ENCODE measurements at places on chromosomes 6 and 20. TPM values are rescaled to one million over a fixed set of nuclear protein-coding genes. Genes with fewer than 3 reads are reported as not detected.

Gene BEND3
- 0.51 TPM for polyA plus RNA-seq

Gene HTR1E
- not detected for polyA plus RNA-seq

Gene PTCRA
- polyA plus RNA-seq: not detected

Gene EYA2
- 0.80 TPM for polyA plus RNA-seq

Gene ENPP1
- 2.3 TPM for polyA plus RNA-seq

Gene HLA-DRB5
- 3.0 TPM for polyA plus RNA-seq

Gene LY6G5B
- 3.6 TPM for polyA plus RNA-seq

Gene RAET1G
- not detected for polyA plus RNA-seq

Gene LAMA5
- 358 TPM for polyA plus RNA-seq

Gene LKAAEAR1
- polyA plus RNA-seq: not detected

Gene HDGFL1
- polyA plus RNA-seq: not detected

Gene TBXT
- not detected for polyA plus RNA-seq

Gene ZC2HC1B
- not detected for polyA plus RNA-seq

Gene PRKN
- 8.3 TPM for polyA plus RNA-seq

DNA sequence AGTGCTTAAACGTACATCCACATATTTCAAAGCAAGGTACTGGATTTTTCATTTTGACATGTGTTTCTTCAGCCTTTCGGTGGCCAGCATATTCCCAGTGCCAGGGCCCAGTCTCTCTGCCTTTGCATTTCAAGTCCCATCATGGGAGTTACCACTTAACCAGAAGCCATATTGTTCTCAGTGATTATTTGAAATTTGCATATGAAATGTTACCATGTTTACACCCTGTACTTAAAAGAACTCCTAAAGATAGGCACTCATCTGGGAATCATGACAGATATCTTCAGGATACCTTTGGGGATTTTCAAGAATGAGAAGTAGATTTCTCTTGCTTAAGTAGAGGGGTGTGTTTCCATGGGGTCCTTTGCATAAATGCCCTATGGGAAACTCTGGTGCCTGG is 367.5 kb downstream of the NRN1 start:
- DNase-seq: no peak

DNA sequence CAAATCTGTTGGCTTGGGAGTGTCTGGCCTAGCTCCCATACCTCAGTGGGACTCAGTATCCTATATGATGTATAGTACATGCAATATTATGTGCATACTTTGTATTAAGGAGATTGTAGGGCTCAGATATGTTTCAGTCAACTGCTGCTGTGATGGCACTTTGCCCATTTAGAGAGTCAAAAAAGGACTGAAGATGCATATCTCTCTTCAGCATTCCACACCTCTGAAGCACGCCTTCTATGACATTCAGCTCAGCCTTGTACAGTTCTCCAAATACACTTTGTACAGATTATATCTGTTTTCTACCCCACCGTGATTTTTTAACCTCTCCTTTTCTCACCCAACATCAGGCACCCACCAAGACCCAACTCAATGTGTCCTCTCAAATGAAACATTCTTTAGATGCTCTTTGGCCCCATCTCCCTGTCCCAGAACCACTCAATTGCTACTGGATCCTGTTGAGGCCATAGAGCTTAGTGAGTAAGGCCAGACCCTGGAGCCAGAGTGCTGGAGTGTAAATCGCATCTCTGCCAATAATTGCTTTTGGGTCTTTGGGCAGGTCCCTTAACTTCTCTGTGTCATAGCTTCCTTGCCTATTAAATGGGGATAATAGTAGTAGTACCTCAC is 15.6 kb downstream of the ENPP1 start:
- DNase-seq: no peak

- no peak for DNase-seq
Observed at GRCh38 chr6:165439928-165440554, 130.6 kb upstream of the C6orf118 start.

GRCh38 chr20:59571551-59572314 is 32.6 kb upstream of the PHACTR3 start:
- DNase-seq: peak; percentile 66

GRCh38 chr6:31829633-31830283 is 2.2 kb downstream of the HSPA1B start:
- DNase-seq: no peak

- DNase-seq: no peak
Observed at GRCh38 chr6:6176586-6177228, 143.8 kb downstream of the F13A1 start.

DNA sequence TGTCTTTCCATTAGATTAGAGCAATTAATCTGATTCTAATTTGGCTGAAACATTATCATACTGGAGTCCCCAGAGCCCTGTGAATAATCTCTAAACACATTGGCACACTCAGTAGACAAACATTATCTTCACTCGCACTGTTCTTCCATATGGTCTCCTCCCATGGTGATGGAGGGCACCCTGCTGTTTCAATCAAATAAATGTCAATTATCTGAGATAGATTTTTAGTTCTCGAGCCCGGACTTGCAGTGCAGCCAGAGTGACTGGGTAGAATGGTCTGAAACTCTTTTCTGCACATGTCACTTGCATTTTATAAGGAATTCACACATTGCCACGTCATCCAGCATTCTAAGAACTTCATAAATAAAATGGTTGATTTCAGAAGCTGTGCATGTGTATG is 90.6 kb upstream of the MAP3K7 start:
- DNase-seq: no peak

DNA sequence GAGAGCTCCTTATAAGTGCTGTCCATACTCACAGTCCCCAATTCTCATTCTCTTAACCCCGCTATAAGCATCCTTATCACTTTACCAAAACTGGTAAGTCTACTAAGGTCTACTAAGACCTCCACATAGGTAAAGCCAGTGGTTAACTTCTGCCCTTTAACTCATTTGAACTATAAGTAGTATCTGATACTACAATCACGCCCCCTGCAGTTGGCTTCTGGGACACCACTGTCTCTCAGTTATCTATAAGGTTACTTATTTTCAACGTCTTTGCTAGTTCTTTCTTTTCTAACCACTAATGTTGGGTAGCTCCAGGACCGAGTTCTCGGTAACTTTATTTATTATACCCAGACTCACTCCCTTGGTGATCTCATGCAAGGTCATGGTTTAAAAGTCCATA is 142.6 kb downstream of the ARHGAP18 start:
- DNase-seq: no peak

GRCh38 chr20:62741191-62741691 is 32.6 kb downstream of the NTSR1 start:
- peak; percentile 4 for DNase-seq

- no peak for DNase-seq
Observed at GRCh38 chr20:24823176-24823784, 125.8 kb upstream of the CST7 start.

DNA sequence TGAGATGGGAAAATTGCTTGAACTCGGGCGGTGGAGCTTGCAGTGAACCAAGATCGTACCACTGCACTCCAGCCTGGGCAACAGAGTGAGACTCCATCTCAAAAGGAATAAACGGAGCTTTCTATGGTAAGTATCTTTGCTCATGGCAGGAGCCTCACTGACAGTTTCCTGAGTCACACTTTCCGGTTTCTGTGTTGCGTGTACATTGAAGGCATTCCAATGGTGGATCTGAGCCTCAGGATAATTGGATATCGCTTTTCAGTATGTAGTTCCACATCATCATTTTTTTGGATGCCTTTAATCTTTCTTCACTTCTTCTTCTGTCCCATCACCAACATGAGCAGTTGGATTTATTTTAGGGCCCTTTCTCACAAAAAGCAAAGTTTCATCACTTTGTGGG is 28.6 kb upstream of the GTSF1L start:
- no peak for DNase-seq

- DNase-seq: no peak
Observed at GRCh38 chr20:50624351-50625016, 66.9 kb downstream of the RIPOR3 start.

GRCh38 chr6:15145821-15146220 is 100.0 kb upstream of the JARID2 start:
- DNase-seq: no peak

- DNase-seq: no peak
Observed at GRCh38 chr6:152948150-152948768, 34.6 kb downstream of the FBXO5 start.

DNA sequence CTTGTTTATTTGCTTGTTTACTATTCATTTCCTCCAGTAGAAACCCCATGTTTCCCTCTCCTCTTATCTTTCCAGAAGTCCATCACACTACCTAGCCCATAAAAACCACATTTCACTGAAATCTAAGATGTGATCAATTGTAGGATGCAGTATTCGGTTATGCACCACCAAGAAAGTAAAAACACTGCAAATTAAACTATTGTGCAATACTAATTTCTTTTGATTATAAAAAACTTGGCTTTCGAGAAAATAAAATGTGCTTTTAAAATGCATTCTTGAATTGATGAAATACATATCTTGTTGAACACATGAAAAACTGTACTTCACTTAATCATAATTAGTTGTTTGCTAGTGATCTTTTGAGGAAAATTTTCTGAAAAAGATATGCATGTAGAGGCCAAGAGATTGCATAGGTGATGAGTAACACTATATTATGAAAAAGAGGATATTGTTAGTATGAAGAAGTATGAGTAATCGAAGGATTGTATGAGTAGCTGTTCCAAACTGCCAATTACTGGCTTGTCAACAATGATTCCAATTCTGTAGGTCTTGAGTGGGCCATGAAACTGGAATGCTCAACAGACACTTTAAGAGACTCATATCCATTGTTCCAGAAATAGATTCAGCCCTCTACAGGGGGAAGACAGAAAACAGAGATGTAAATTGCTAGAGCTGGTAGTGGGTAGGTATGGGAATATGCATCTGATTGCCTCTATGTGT is 79.7 kb downstream of the RNF217 start:
- DNase-seq: no peak

GRCh38 chr20:3616250-3616649 is 46.9 kb downstream of the GFRA4 start:
- peak; percentile 29 for DNase-seq

GRCh38 chr6:106145741-106146227 is 59.6 kb downstream of the PRDM1 start:
- DNase-seq: no peak

GRCh38 chr6:168683621-168684020 is 242.6 kb downstream of the SMOC2 start:
- DNase-seq: no peak

GRCh38 chr6:41579088-41579610 is 33.0 kb downstream of the FOXP4 start:
- no peak for DNase-seq

- no peak for DNase-seq
Observed at GRCh38 chr6:71675386-71675785, 211.0 kb upstream of the RIMS1 start.

DNA sequence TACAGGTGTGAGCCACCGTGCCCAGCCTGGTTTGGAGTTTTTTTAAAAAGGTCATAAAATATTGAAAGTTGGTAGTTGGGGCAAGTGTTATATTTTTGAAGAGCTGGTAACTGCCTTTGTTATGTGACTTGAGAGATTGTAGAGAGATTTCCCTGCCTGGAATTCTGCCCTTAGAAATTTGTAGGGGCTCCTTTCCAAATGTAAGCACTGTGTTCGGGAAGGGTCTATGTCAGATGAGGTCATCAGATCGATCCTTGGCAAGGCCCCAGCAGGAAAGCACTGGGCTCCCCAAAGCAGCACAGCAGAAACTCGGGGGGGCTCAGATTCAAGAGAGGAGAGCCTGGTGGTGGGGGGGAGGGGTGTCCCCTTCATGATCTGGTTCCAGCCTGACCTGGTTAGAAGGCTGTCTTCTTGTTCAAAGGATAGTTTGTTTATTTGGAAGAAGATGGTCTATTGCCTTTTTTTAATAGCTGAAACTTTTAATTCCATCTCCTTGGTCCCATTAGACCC is 220.2 kb downstream of the UST start:
- DNase-seq: no peak

DNA sequence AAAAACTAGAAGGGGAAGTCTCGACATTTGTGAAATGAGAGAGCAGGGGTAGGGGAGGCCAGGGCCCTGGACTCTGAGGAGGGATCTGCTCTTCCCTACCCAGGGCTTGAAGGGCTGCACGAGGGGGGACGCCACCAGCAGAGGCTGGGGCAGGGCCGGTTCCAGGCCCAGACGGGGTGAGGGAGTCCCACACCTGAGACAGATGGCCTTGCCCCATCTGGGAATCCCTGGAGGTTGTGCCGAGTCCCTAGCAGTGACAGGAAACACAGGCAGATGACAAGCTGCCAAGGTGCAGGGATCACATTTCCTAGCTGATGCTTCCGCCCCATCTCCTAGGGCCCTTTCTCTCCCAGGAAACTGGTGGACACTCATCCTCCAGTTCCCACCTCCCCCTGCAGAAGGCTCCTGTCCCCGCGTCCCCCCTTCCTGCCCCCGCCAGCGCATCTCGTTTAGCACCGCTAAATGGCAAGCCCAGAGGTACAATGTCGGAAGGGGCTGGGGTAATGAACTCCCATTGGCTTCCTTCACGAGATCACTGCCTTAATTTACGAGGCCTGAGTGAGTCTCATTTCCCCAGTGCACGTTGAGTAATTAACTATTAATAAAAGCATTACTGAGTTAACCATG is 35.2 kb upstream of the CDH22 start:
- no peak for DNase-seq

GRCh38 chr20:20491784-20492264 is 123.9 kb downstream of the INSM1 start:
- DNase-seq: no peak

GRCh38 chr6:19755181-19755580 is 82.0 kb upstream of the ID4 start:
- no peak for DNase-seq

DNA sequence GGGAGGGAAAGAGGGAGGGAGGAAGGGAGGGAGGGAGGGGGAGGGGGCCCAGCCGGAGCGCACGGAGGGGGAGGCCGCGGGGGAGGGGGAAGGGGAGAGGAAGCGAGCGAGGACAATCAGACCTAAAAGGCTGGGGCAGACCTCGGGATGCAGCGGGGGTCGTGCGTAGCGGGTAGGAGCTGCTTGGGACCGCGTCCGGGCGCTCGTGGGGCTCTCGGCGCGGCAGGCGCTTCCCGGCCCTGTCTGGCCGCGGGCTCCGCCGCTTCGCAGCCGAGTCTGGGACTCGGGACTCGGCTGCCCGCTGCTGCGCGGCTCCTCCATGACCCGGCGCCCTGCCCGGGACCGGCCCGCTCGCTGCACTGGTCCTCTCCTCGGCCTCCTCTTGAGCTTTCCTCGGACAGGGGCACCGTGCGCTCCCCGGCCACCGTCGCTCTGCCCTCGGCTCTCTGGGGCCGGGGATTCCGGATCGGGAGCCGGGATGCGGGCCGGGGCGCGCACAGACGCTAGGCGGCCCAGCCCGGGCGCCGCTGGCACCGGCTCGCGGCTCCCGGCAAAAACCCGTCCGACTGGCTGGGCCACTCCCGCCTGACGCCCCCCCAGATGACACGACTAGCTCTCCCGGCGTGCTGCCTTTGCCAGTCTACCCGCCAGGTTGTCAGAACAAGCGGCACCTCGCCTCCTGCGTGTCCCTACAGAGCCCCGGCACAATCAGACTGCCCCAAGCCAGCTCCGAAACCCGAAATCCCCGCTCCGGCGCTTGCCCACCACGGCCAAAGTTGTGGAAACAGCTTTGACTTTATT is 2.2 kb downstream of the TFAP2A start:
- no peak for DNase-seq
